ENCODE measurements at places on chromosomes 4 and X. TPM values are rescaled to one million over a fixed set of nuclear protein-coding genes. Genes with fewer than 3 reads are reported as not detected.
A peak's percentile ranks its signal among the peaks of the same experiment; 100 is the strongest.

GRCh38 chr4:178556796-178557195, 1114.6 kb upstream of the AGA start:
- H3K27ac ChIP-seq, result no peak overlapping the region
- no peak for DNase-seq

GRCh38 chr4:183438458-183439113, 5.8 kb upstream of the CDKN2AIP start:
- H3K27me3 ChIP-seq, result no peaks in the 10 kb centered on the region
- H3K4me3 ChIP-seq, result no peak overlapping the region
- no peaks in the 10 kb centered on the region for H3K36me3 ChIP-seq
- no peaks in the 10 kb centered on the region for H3K4me1 ChIP-seq
- DNase-seq, result peak; percentile 63

DNA sequence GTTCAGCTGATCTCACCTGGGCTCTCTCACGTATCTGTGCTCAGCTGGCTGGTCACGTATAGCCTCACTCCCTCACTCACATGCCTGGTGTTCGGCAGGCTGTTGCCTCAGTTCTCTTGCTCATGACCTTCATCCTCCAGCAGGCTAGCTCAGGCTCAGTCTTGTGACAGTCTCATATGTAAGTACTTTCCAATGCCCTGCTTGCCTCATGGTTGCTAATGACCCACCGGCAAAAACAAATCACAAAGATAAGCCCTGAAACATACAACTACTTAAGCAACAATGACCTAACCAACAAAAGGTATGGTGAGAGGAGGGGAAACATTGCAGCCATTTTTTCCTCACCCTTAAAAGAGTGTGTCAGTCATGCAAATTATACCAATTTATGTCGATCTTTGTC, 25.0 kb downstream of the MEPE start:
- H3K4me3 ChIP-seq, result no peak overlapping the region
- H3K27me3 ChIP-seq, result peaks cover 7% of the 10 kb centered on the region
- no peaks in the 10 kb centered on the region for H3K4me1 ChIP-seq
- no peaks in the 10 kb centered on the region for H3K36me3 ChIP-seq
- no peak overlapping the region for H3K27ac ChIP-seq

GRCh38 chr4:1609901-1610790, 74.0 kb downstream of the FAM53A start:
- no peak for DNase-seq
- H3K4me1 ChIP-seq, result no peaks in the 10 kb centered on the region
- no peaks in the 10 kb centered on the region for H3K36me3 ChIP-seq
- peaks cover 38% of the 10 kb centered on the region for H3K27me3 ChIP-seq
- no peak overlapping the region for H3K4me3 ChIP-seq
- H3K27ac ChIP-seq, result no peak overlapping the region

DNA sequence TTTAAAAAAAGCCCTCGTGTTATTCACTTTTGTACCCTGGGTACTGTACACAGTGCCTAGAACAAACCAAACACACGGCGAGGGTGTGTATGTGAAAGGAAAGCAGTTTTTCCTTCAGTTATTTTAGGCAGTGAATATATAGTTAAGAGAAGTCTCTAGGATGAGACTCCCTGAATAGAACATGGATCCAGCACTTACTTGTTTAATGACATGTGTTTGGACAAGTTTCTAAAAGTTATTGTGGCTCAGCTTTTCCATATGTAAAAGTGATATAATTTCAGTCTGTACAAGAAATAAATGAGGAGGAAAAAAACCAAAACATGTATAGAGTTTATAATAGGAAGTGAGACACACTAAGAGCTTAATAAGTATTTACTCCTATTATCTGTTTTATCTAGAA, 273.2 kb downstream of the ADGRL3 start:
- H3K27me3 ChIP-seq, result no peaks in the 10 kb centered on the region
- H3K36me3 ChIP-seq, result no peaks in the 10 kb centered on the region
- no peak overlapping the region for H3K4me3 ChIP-seq
- H3K27ac ChIP-seq, result no peak overlapping the region
- no peak for DNase-seq

DNA sequence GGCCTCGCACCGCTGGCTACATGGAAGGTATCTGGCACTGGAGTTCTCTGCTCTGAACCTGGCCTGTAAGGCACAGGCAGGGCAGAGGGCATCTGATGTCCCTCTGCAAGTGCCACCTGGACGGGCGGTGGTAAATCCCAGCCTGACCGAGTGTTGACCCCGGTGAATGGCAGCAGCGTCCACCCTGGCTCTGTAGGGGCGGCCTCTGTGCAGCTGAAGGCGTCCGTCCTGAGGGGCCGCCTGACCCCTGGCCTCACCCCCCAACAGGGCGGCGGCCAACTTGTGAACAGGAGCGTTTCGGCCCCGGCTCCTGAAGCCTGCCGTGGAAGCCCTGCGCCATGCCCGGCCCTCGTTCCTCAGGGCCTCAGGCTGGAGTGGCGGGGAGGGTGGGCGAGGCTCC, 51.4 kb downstream of the CPZ start:
- peak; percentile 21 for DNase-seq
- H3K27me3 ChIP-seq, result no peaks in the 10 kb centered on the region
- H3K27ac ChIP-seq, result no peak overlapping the region
- no peak overlapping the region for H3K4me3 ChIP-seq
- no peaks in the 10 kb centered on the region for H3K4me1 ChIP-seq

GRCh38 chr4:1333256-1333655, 13.8 kb upstream of the UVSSA start:
- no peak overlapping the region for H3K4me3 ChIP-seq
- DNase-seq, result no peak
- no peaks in the 10 kb centered on the region for H3K27me3 ChIP-seq
- no peak overlapping the region for H3K27ac ChIP-seq
- peaks cover 90% of the 10 kb centered on the region for H3K36me3 ChIP-seq

GRCh38 chrX:11435568-11435967, 142.4 kb downstream of the AMELX start:
- H3K36me3 ChIP-seq, result no peaks in the 10 kb centered on the region
- no peaks in the 10 kb centered on the region for H3K4me1 ChIP-seq
- DNase-seq, result no peak

DNA sequence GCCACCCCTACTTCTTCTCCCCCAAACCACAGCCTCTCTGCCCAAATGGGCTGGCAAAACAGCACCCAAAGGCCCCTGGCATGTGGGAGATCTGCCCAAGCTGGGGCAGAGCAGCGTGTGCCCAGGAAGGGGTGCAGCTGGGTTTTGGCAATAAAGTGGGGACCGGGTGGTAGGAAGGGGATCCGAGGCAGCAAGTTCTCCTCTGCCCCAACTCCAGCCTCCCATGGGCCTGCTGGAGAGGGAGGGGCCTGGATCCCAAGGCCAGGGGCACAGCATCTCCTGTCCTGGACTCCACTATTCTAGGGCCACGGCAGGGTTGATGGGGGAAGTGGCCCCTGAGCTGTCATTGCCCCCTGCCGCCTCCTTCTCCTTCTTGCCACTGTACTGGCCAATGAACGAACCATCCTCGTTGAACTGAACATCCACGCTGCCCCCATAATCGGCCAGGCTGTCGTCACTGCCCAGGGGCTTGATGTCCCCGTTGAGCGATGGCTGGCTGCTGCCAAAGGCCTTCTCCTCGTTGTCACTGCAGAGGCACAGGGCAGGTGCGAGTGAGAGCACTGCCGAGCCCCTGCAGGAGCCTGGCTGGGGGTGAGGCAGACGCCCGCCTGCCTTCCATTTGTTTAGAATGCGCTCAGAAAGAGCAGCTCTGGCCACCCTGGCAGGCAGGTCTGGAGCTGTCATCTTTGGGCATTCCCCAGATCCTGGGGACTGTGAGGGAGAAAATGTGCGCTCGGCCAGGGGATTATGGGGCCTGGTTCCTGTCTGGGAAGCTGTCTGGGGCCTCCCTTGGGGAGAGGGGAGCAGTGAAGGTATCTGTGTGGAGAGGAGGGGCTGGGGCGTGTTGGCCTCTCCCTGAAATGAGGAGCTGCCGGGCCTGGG, 23.4 kb downstream of the L1CAM start:
- no peaks in the 10 kb centered on the region for H3K27me3 ChIP-seq
- H3K4me1 ChIP-seq, result no peaks in the 10 kb centered on the region
- no peaks in the 10 kb centered on the region for H3K36me3 ChIP-seq
- H3K27ac ChIP-seq, result no peak overlapping the region
- no peak for DNase-seq
- H3K4me3 ChIP-seq, result no peak overlapping the region

DNA sequence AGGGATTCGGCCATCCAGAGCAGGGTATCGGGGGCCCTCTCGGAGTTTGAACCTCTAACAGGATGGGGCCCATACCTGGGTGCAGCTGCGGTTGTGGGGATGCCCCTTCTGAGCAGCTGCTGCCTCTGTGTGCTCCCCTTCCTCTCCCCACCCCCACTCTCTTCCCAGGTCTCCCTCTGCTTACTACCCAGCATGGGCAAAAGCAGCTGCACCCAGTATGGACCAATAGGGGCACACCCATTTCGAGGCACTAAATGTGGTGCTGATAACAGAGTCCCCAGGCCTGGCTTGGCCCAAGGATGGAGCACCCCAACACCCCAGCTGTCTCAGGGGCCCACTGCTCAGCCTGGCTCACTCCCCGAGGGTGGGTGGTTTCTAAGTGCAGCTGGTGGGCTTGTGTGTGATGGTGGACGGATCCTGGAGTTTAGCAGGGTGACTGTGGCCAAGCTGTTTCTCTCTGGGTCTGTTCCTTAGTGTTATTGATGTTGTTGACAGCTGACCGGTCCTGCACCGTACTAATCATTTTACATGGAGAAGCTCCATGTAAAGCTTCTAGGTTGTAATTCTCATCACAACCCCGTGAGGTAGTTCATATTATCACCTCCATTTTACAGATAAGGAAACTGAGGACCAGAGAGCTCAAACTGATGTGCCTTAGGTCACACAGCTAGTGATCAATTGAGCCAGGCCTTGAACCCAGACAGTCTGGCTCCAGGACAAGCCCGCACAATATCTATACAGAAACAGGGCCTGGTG, 13.1 kb upstream of the KIAA0232 start:
- no peak for DNase-seq
- peaks cover 9% of the 10 kb centered on the region for H3K4me1 ChIP-seq
- no peaks in the 10 kb centered on the region for H3K27me3 ChIP-seq
- H3K4me3 ChIP-seq, result no peak overlapping the region

DNA sequence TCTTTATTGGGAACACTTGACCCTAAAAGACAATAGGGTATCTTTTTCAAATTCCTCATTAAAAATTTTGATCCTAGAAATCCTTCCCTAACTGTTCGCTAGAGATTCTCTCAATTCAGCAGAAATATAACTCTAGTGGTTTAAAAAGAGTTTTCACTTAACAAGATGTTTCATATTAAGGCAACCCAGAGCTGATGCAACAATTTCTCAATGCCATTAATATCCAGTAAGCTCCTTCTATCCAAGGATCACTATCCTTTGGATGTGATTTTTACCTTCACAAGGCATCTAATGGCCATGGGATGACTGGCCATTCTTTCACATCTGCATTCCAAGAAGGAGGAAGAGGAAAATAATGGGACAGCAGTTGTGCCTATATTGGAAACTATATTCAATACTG, 183.4 kb downstream of the ANKRD50 start:
- no peaks in the 10 kb centered on the region for H3K27me3 ChIP-seq
- DNase-seq, result no peak
- no peak overlapping the region for H3K4me3 ChIP-seq
- peaks cover 10% of the 10 kb centered on the region for H3K4me1 ChIP-seq
- H3K36me3 ChIP-seq, result no peaks in the 10 kb centered on the region
- H3K27ac ChIP-seq, result no peak overlapping the region

- H3K36me3 ChIP-seq, result no peaks in the 10 kb centered on the region
- peak; percentile 52 for DNase-seq
- peaks cover 11% of the 10 kb centered on the region for H3K4me1 ChIP-seq
- H3K27me3 ChIP-seq, result no peaks in the 10 kb centered on the region
- no peak overlapping the region for H3K27ac ChIP-seq
Measured at GRCh38 chr4:6767748-6768538, 14.6 kb upstream of the KIAA0232 start.

DNA sequence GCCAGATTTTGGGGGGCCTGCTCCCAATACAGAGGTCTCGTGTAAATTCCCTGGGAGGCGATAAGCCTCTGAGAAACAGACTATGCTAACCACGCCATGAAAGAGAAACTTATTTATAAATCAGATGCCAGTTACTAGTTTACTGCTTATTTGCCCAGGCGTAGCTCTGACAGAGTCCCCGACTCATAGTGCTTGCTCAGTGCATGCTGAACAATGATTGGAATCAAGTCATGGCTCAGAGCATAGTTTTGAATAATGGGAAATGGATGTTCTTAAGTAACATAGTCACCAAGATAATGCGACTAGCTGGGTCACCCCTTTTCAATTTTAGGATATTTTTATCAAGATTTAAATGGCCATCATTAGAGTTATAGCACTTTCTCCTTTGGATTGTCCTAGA, 39.9 kb downstream of the HTT start:
- H3K4me3 ChIP-seq, result no peak overlapping the region
- H3K4me1 ChIP-seq, result peaks cover 63% of the 10 kb centered on the region
- H3K27me3 ChIP-seq, result no peaks in the 10 kb centered on the region
- peak overlapping the region; percentile 11 for H3K27ac ChIP-seq

GRCh38 chr4:30953799-30954198, 233.6 kb downstream of the PCDH7 start:
- no peaks in the 10 kb centered on the region for H3K27me3 ChIP-seq
- H3K36me3 ChIP-seq, result no peaks in the 10 kb centered on the region
- H3K4me3 ChIP-seq, result no peak overlapping the region
- H3K27ac ChIP-seq, result no peak overlapping the region
- no peaks in the 10 kb centered on the region for H3K4me1 ChIP-seq
- DNase-seq, result no peak

DNA sequence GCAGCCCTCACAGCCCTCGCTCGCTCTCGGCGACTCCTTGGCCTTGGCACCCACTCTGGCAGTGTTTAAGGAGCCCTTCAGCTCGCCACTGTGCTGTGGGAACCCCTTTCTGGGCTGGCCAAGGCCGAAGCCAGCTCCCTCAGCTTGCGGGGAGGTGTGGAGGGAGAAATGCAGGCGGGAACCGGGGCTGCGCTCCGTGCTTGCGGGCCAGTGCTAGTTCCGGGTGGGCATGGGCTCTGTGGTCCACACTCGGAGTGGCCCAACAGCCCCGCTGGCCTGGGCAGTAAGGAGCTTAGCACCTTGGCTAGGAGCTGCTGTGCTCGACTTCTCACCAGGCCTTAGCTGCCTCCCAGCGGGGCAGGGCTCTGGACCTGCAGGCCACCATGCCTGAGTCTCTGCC, 192.6 kb downstream of the COX18 start:
- DNase-seq, result no peak
- H3K4me1 ChIP-seq, result no peaks in the 10 kb centered on the region
- no peaks in the 10 kb centered on the region for H3K36me3 ChIP-seq
- H3K27ac ChIP-seq, result no peak overlapping the region

The FAM47E gene
- 2.2 TPM for total RNA-seq

The PGM2 gene
- 14.0 TPM for total RNA-seq

The GLUD2 gene
- 1.7 TPM for total RNA-seq

The RAB9B gene
- total RNA-seq, result 1.2 TPM

The ANOS1 gene
- total RNA-seq, result not detected

The ACE2 gene
- total RNA-seq, result not detected

The SLC4A4 gene
- 56.2 TPM for total RNA-seq

All from stomach (tissue), 19 donors.